CD4-positive, alpha-beta memory T cell (primary cell): ENCODE measurements at places on chromosomes 6 and 20.

DNA sequence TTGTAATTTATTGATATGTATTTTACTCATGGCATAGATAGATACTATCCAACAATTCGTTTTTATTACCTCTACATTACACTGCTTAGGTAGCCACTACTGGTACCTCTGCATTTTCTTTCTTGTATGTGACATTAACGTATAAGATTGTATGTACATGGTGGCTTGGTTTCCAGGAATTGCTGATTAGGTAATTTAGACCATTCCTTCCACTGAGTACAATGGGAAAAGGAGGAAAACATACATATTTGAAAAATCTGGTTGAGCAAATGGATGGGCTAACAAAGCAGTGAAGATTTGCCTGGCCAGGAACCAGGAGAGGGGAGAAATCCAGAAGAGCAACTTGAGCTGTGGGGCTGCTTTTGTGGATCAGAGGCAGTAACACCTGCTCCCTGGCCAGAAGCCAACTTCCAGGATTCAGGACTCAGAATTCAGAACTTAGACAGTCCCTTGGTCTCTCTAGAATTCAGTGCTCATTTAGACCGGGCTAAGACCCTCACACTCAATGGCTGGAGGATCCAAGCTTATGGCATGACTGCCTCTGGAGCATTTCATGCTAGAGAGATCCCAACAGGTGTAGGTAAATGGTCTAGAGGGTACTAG lies 17.9 kb upstream of the MICB start:
- no peak for DNase-seq

GRCh38 chr20:50837532-50838321 lies 42.9 kb downstream of the BCAS4 start:
- DNase-seq = no peak

- DNase-seq = no peak
Observed at GRCh38 chr20:3843490-3843889, 3.1 kb upstream of the MAVS start.

GRCh38 chr6:154768280-154768679 lies 35.1 kb downstream of the SCAF8 start:
- no peak for DNase-seq

DNA sequence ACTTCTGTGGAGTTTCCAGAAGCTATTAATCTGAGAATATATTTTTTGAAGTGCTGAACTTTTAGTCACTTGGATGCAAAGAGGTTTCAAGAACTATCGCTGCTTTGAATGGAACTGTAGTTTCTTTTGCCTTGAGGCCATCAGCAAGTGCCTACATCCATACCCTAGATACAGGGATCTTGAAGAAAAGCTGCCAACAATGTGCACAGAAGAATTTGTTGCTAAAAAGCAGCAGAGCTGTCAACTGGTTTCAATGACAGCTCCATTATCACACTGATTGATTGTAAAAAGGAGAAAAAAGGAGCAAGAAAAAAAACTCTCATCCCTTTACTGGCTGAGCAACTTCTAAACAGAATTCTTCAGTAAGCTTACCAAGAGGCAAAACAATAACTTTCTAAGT lies 251.0 kb upstream of the NRSN1 start:
- no peak for DNase-seq

DNA sequence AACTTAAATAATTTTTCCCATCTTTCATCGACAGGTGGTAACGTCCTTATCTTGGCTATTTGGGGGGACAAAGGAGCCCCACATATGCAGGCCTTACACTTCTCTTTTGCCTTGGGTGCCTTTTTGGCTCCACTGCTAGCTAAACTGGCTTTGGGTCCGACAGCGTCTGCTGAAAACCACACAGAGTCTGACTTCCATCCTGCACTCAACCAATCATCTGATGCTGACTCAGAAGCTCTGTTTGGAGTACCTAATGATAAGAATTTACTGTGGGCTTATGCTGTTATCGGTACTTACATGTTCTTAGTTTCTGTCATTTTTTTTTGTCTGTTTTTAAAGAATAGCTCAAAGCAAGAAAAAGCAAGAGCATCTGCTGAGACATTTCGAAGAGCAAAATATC lies 178.5 kb downstream of the SLC16A10 start:
- DNase-seq = no peak

DNA sequence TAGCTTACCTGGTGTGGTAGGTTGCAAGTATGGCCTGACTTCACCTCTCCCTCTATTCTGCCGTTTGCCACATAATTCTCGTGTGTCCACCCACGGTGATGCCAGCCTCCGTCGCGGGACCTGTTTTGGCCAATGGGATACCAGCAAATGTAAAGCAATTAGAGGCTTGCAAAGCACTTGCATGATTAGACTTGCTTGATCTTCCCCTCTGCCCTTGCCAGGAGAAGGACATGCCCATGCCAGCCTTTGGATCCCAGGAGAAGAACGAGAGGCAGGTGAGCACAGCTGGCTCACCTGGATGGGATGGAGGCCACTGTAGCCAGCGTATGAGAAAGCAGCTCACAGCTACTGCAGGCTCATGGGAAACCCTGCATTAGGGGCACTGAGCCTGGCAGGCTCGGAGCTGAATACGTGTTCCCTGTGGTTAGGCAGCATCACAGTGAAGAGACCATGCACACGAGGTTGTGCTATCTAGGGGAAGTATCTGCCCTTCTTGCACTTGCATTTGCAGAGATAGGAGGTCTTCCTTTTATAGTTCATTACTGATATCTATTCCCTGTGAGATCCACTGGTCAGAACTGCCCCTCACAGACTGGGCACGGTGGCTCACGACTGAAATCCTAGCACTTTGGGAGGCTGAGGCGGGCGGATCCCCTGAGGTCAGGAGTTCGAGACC lies 62.4 kb downstream of the TMEM242 start:
- DNase-seq = no peak

GRCh38 chr6:55694148-55694547 lies 115.2 kb upstream of the HMGCLL1 start:
- DNase-seq = no peak
